ENCODE measurements at places on chromosomes 1 and 21.

GRCh38 chr1:37477946-37478345 is 3.6 kb downstream of the ZC3H12A start:
- DNase-seq, result no peak

- DNase-seq, result no peak
These were observed 700 bp downstream of the PIGV start for GRCh38 chr1:26788515-26788785.

DNA sequence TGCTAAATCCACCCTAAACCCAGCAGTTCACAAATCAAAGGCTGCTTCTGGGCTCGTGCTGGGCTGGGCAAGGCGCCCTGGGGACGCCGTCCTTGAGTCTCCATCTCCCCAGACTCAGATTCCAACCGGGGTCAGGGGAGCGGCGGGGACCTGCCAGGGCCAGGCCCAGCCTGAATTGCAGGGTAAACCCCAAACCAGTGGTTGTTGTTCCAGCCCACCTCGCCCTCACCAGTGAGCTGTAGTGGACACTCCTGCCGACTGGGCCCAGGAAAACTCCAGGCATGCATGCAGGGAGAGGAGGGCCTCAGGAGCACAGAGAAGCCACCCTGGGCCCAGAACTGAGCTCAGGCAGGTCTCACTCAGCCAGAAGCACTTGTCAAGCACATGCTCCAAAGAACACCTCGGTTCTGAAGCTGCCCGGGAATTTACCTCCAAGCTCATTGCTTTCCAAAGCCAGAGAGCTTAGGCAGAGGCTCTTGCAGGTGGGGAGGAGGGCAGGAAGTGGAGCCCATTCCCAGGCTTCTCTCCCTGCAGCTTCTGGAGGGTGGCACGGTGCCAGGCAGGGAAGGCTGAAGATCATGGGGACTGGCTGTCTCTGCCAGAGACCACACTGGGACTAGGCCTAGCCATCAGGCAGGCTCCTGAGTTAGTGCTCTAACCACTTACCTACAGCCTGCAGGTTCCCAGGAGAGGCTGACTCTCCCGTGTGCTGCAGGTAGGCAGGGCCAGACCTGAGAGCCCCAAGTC is 437.0 kb downstream of the MATN1 start:
- DNase-seq, result no peak

GRCh38 chr1:21946836-21947587 is 9.9 kb upstream of the HSPG2 start:
- DNase-seq, result no peak

- DNase-seq, result peak; percentile 61
These were observed 193.6 kb downstream of the RPS6KC1 start for GRCh38 chr1:213244664-213245091.
